ENCODE measurements at places on chromosomes 2 and 18.

DNA sequence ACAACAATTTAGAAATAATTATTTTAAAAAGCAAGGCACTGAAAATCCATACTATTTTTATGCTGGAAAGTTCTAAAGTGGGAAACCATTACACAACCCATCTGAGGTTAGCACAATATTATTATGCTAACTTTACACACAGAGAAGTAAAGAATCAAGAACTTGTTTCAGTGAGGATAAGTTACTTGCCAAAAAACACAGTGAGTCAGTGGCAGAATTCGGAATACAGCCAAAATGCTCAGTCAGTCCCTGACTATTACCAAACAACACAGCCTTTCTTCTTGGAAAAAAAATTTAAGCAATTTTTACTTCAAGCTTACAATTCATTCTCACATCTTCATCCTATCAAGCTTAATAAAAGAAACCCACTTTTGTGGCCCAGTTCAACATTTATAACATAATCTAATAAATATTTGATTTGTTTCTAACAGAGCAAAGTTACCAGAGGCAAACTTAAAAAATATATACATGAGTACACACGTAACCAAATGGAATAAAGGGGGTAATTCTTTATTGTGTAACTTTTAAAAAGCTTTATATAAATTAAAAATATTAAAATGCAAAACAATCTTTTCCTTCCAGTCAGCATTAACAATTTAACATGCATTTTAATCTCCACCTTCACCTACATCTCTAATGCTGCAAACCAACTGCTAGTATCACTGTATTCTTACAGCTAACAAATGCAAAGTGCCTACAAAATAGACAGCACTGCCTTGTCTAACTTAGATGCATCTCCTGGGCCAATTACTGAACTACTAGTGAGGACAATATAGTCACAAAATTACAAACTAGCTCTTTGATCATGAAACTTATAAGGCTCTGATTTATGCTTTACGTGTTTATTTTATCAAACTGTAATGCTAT, 55.2 kb downstream of the CCDC88A start:
- DNase-seq, result no peak

DNA sequence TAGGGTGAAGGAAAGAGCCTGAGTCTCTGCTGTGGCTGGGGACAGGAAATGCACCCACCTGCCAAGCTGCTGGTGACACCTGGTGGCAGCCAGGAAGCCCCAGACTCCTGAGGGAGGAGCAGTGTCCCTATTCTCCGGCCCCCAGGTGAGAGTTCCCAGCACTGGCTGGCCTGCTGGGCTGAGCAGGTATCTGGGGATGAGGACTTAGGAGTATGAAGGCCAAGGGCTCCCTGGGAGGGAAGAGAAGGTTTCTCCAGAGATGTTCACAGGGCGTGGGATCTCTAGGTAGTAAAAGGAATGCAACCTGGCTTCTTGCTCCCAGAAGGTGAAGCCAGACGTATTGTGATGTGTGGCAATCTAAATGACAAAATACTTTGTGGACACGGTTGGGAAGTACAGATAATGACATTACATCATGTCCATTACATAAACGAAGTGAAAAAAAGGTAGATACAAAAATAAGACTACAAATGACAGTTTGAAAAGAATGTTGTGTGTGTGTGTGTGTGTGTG, 75.8 kb upstream of the SLC1A4 start:
- DNase-seq, result no peak

- DNase-seq, result no peak
These were observed 411.7 kb upstream of the MYT1L start for GRCh38 chr2:2742726-2743125.

- DNase-seq, result no peak
These were observed 26.6 kb downstream of the GULP1 start for GRCh38 chr2:188318161-188318749.

GRCh38 chr2:202109737-202110184, 36.7 kb downstream of the KIAA2012 start:
- DNase-seq, result no peak

- no peak for DNase-seq
These were observed 448.1 kb upstream of the VRK2 start for GRCh38 chr2:57598551-57598950.

DNA sequence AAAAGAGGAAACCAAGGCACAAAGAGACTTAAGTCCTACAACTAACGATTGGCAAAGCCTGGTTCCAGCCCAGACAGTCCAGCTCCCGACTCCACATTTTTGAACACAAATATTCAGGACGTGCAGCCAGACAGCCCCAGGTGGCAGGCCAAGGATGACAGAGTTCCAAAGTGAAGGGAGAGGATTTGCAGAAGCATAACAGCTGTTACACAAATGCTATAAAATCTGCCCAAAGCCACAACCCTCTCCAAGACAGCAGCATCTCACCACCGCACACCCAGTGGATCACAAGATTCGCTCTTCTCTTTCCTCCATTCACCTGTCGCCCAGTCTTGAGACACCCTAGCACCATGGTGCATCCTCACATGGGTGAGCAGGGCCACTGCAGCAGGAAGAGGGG, 227.1 kb upstream of the ID2 start:
- no peak for DNase-seq

DNA sequence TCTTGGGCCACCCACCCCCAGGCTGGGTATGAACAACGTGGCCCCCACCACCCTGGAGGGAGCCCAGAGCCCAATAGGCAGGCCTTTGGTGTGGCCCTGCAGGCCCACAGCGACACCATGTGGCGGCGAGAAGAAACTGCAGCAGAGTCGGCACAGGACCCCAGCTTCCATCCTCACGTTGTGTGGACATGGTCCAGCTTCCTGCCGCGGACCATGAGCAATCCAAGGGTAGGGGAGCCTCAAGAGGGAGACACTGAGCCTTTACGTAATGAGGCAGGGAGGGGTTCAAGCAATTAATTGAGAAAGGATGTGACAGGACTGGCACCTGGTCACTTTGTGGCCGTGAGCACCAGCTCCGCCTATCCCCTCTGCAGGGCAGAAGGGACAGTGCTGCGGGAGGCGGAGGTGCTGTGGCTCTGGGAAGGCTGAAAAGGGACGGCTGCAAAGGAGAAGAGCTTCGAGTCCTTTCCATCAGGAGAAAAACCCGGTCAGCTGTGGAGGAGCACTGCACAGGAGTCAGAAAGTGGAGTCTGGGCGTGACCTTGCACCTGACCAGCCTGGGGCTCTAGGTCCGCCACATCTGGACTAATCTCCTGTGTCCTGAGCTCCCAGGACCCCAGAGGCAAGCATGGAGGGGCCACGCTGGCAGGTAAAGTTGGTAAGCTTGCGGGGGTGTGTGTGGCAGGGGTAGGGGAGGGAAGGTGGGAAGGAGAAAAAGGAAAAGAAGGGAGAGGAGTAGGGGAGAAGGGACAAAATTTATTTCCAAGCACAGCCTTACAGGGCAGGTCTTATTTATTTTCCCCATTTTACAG, 44.9 kb downstream of the TMEM37 start:
- no peak for DNase-seq

DNA sequence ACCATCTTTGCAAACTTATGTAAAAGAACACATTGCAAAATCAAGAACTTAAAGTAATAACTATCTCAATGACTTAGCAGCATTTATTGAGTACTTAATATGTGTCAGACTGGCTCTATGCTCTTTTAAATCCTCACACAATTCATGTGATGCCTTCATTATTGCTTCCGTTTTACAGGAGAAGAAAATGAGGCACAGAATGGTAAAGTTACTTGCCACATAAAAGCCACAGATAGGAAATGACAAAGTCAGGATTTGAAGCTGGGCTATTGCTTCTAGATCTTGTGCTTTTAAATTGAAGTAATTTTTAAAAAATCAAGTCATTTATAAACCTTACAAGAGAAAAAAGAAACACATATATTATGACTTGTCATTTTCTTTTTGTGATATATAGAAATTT, 174.2 kb downstream of the WDR7 start:
- no peak for DNase-seq

DNA sequence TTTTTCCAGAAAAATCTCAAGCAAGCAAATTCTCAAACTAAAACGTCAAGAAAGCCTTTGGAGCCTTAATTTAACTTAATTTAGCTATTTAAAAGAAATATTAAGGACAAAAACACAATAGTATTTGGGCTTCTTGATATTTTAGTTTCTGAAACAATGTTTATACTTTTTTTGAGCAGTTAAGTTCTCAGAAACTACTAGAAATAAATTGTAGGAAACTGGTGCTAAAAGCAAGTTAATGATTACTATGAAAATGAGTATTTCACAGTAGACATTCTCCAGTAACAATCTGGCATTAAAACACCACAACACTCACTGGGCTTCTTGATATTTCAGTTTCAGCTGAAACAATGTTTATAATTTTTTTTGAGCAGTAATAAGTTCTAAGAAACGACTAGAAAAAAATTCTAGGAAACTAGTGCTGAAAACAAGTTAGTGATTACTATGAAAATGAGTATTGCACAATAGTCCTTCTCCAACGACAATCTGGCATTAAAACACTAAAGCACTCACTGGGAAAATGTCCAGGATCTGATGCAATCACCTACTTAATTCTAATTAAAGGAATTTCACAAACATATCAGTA, 45.1 kb downstream of the TRAK2 start:
- no peak for DNase-seq

DNA sequence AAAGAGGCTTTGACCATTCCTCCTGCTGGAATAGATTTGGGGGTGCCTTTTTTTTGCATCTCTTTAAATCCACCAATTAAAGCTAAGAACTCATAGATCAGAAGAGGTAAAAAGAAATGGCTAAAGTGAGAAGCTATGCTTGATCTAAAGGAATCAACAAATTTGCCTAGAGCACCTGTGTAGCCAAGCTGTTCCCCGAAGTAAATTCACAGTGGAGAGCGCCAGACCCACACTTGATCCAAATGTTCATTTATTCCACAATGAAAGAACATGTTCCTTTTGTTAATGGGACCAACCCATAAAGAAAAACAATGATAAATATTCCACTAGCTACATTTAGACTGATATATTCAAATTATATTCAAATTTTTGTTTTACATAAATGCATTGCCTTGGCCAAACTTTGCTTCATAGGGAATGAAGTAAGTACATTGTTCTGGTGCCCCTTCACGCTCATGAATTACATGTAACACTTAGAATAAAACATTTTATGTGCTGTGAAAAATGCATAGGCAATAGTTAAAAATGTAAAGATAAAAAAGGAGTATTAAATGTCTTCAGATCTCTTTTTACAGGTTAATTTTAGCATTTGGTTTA, 167.4 kb downstream of the PKP4 start:
- DNase-seq, result no peak

GRCh38 chr2:52356556-52356955, 1324.6 kb upstream of the NRXN1 start:
- DNase-seq, result no peak

DNA sequence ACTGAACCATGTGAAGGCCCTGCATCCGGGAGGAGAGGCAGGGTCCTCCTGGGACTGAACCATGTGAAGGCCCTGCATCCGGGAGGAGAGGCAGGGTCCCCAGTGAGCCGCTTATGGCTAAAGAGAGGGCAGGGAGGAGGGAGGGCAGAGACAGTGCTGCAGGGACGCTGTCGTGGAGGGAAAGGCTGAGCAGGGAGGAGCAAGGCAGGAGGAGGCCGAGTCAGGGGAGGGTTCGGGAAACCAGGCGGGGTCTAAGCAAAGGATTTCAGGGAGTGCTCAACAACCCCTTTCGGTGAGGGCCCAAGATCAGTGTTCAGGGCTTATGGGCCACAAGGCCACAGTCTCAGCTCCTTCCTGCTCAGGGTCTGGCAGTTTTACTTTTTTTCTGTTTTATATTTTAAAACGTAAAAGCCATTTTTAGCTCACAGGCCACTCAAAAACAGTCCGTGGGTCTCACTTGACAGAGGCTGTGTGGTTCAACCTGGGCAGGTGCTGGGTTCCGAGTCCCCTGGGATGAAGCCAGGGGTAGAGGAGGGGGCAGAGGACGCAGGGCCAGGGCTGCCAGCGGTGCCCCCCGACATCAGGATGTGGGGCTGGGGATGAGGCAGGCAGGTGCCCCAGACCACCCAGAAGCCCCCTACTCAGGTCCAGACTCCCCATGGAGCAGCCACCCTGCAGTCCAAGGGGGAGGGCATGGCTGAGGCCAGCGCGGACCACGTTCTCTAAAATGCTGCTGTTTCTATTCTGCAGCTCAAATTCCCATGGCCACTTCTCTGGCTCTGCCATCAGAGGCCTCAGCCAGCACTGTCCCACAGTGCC, 5.2 kb downstream of the TMEM18 start:
- DNase-seq, result no peak
